Hematopoietic multipotent progenitor cell treated with erythropoietin and hydrocortisone succinate and interleukin-3 and kit ligand, for 8 days (in vitro differentiated cells): ENCODE measurements at places on chromosomes 13 and 19.

GRCh38 chr19:45294291-45295029 lies 28.2 kb downstream of the CKM start:
- no peak for DNase-seq

DNA sequence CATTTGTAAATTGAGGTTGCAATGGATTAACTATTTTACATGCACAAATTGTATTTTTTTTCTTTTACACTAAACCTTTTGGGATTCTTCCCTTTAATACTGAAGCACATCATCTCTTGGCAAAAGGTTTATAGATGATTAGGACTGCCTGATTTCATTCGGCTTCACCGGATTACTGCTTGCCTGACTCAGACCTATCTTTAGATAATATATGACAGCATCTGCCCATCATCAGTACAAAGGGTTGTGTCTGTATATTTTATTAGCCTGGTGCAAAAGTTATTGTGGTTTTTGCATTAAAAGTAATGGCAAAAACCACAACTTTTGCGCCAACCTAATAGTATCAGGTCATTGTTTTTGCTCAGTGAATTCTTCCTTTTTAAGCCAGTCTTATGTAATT lies 316.2 kb upstream of the HTR2A start:
- DNase-seq: no peak

DNA sequence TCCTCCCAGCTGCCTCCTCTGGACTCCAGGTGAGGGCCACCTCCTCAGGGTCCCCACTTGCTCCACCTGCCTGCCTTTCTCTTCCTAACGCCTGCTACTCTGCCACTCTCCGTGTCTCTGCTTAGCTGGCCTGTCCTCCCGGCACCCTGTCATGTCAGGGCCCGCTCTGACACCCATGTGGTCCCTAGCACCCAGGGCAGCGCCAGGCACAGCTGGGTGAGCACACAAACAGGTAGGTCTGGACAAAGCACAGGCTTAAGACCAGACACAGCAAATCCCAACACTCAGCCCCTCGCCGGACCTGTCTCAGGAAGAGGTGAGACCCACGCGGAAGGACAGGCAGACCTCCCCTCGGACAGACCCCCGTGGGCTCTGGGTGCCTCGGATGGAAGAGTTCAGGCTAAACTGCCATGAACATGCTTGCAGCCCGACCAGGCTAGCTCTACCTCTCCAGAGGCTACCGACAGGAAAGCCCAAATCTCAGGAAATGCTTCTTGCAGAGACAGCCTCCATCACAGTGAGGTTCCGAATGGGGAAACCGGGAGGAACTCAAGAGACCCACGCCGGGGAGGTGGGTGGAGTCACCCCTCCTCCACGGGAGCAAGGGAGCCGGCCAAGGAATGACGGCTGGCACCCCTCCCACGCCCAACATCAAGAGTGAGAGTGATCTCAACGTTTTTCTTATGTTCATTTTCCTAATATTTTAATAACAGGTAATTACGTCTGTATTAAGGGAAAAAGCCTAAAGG lies 12.5 kb downstream of the ZNF787 start:
- no peak for DNase-seq

GRCh38 chr19:15702534-15702930 lies 25.3 kb upstream of the OR10H2 start:
- DNase-seq: peak; percentile 77

- DNase-seq: peak; percentile 16
These were observed 58.6 kb downstream of the WASF3 start for GRCh38 chr13:26616126-26616525.

GRCh38 chr13:21638319-21639282 lies 32.3 kb upstream of the FGF9 start:
- peak; percentile 47 for DNase-seq

- DNase-seq: peak; percentile 2
These were observed 64.2 kb upstream of the UQCRFS1 start for GRCh38 chr19:29277102-29277501.

DNA sequence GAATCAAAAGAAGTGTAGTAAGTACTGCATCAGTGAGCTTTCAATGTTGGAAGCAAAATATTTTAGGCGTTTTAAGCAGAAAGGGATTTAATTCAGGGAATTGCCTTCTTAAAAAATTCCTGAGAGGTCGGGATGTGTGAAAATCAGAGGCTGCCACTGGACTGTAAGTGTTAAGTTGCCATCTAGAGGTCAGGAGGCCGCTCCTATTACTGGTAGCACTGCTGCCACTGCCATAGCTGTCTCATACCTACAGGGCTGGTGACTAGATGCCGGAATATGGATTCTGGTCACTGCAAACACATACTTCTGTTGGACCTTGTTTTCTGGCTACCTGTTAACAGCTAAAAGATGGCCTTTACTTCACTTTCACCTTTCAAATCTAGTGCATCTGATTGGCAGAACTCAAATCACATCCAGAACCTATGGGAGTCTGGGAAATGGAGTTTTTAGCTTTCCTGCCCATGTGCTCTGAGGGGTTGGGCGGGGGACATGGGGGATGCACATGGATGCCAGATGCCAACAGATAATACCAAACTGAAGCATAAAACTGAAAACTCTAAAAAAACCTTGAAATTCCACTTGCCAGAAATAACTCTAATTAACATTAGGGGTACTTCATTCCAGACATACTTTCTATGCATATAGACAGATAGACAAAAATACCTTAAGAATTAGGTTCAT lies 29.8 kb downstream of the DGKH start:
- DNase-seq: no peak
